NCI-H1436 (cell line): ENCODE measurements at places on chromosomes 7 and 10.

DNA sequence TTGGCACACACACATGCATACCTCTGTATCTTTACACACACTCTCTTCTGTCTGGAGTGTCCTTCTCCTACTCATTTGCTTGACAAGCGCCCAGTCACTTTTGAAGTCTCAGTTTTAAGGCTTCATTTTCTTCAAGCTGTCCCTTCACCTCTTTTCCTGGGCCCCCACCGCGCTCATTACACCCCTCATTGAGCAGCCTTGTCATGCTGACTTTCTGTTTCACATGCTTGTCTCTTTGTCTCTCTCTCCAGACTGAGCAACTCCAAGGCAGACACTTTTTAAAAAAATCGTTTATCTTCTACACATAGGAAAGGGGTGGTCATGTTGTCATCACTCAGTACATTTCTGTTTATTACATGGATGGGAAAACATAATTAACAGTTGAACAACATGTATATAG is 225.2 kb upstream of the FZD1 start:
- no peak for DNase-seq

DNA sequence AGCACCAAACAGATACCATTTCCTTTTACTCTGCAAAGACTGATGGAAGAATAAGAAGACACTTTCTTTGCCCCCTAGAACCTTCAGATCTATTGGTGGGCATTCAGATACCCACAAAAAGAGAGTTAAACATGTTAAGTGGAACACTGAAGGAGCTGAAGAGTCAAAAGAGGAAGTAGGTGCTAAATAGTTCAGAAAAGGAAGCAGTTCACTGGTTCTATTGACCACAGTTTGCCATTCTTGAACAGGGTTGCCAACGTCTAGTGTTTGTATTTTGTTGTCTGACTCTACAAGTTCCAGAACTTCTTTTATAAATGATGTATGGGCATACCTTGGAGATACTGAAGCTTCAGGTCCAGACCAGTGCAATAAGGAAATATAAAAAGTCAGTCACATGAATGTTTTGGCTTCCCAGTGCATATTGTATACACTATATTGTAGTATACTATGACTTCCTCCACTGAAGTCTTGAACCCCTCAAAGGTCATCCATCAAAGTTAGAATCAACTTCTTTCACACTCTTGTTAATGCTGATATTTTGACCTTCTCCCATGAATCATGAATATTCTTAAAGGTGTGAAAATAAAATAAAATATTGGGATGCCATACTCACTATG is 47.5 kb upstream of the AGR3 start:
- DNase-seq, result no peak

- DNase-seq, result no peak
Measured at GRCh38 chr7:11881680-11882079, 49.7 kb upstream of the THSD7A start.

DNA sequence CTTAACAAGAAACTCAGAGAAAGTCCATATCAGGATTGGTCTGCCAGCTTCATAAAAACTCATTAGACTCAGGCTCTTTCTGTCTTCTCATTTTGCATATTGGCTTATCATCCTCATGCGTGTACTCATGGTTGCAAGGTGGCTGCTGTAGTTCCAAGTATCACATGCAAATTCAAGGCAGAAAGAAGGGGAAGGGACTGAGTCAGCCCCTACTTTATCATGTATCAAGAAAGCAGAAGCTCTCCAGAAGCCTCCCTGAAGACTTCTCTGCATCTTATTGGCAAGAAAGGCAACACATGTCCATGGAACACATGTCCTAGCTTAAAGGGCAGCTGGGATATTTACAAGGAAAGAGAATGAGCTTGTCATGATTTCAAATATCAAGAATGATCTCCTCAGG is 19.4 kb upstream of the EZH2 start:
- no peak for DNase-seq
